ENCODE measurements at places on chromosomes 2 and 18. TPM values are rescaled to one million over a fixed set of nuclear protein-coding genes. Genes with fewer than 3 reads are reported as not detected.

The MARCHF4 gene
- total RNA-seq: 0.08 TPM

GRCh38 chr2:142822190-142822589 lies 55.3 kb upstream of the KYNU start:
- DNase-seq: no peak

GRCh38 chr2:120953066-120953756 lies 217.5 kb downstream of the GLI2 start:
- DNase-seq: no peak

DNA sequence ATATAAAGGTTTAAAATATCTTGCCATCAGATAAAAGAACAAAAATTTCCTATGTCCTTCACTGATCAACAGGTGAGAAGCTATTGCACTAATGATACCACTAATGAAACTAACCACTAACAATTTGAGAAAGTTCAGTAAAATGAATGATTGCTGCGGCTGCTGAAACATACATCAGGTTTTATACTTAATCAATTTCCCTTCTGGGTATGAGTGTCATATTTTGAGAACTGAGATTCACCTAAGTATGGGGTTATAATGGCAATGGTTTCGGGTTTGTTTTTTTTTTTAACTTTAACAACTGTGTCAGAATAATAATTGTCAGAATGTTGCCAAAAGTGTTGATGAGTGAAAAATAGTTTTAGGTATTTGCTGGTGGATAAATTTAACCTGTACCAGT lies 151.3 kb upstream of the SLC39A10 start:
- DNase-seq: no peak

Measured in Right ventricle myocardium inferior (tissue), 1 donor.